Suprapubic skin (tissue), 4 donors: ENCODE measurements at places on chromosomes 13 and 19. TPM values are rescaled to one million over a fixed set of nuclear protein-coding genes. Genes with fewer than 3 reads are reported as not detected.

GRCh38 chr19:33193865-33194362, at the start of gene LRP3:
Gene LRP3 (plus strand): TSS chr19:33194330. CDS start chr19:33194786, 456 bp downstream.
- DNase-seq, result no peak
- peak within 1 kb of the TSS; percentile 4 for H3K27ac ChIP-seq
- peak within 1 kb of the TSS; percentile 82 for H3K4me3 ChIP-seq
- H3K4me1 ChIP-seq, result peaks cover 11% of the 10 kb centered on the region
- no peaks in the 10 kb centered on the region for H3K36me3 ChIP-seq

DNA sequence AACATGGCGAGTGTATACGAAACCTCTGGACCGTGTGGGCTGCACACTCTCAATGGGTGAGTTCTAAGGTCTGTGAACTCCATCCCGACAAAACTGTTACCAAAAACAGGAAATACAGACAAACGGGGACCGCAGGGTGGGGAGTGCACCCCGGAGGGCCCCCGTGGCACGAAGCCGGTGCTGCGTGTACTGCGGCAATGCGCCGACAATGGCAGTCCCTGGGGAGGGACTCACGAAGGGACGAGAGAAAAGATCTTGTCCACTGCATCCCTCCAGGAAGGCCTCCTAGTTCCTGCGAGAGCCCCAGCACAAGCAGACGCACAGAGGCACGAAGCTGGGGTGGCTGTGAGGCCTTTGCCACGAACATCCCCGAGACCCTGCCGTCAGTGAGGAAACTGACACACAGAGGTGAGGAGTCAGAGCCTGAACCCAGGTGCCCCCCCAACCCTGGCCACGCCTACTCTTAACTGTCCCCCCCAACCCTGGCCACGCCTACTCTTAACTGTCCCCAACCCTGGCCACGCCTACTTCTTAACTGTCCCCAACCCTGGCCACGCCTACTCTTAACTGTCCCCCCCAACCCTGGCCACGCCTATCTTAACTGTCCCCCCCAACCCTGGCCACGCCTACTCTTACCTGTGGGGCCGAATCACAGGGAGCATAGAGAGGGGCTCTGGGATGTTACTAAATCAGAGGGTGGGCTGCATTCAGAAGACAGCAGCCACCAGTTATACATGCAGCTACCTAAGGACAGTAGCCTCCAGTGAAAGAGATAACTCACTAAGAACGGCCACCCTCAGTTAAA, 4.2 kb downstream of the MED16 start:
- no peak for DNase-seq
- H3K4me3 ChIP-seq, result no peak overlapping the region
- no peak overlapping the region for H3K27ac ChIP-seq
- no peaks in the 10 kb centered on the region for H3K27me3 ChIP-seq
- H3K36me3 ChIP-seq, result peaks cover 60% of the 10 kb centered on the region
- peaks cover 19% of the 10 kb centered on the region for H3K4me1 ChIP-seq

- no peak overlapping the region for H3K27ac ChIP-seq
- H3K27me3 ChIP-seq, result no peaks in the 10 kb centered on the region
- H3K4me1 ChIP-seq, result peaks cover 6% of the 10 kb centered on the region
Measured at GRCh38 chr13:19984430-19985218, 26.1 kb downstream of the ZMYM2 start.

DNA sequence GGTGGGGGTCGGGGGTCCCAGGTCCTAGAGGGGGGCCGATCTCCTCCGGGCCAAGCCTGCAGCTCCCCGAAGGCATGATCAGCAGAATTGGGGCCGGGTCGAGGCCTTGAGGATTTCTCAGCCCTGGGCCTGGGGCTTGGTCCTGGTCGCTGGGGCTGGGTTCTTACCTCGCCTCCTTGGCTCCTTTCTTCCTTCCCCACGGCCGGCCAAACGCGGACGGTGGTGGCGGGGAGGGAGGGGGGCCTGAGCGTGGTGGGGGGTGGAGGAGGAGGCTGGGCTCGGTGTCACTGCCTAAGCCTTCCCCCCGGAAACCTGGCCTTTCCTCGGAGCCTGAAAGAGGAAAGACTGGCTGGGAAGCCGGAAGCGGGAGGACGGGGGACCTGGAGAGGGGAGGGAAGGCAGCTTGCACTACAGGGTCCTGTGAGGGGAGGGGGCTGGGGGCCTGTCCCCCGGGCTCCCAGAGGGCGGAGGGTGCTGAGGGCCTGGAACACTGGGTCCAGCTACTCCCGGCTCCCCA, at the start of gene ZNF579:
ZNF579 (minus strand) TSS at position 221 of the 517 bp plus-strand sequence. CDS start 1,209 bp downstream, outside the sequence.
- peaks cover 23% of the 10 kb centered on the region for H3K36me3 ChIP-seq
- peak within 1 kb of the TSS; percentile 71 for H3K27ac ChIP-seq
- H3K4me3 ChIP-seq, result peak within 1 kb of the TSS; percentile 70
- H3K27me3 ChIP-seq, result peaks cover under 1% of the 10 kb centered on the region

DNA sequence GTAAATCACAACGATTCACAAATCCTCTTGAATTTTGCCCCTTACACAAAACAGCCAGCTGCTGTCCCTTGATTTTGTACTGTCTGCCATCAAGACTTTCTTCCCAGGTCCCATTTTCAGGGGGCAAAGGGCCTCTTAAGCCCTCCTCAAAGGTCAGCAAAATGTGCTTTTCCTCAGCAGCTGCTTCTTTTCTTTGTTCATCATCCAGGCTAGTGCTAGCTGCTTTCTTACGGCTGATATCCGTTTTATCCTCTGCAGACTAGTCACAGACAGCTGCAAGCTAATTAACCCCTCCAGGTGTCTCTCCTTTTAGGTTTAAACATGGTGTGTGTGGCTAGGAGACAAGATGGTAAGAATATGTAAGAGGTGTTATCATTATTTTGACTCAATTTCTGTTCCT, 90.9 kb downstream of the NALCN start:
- H3K4me1 ChIP-seq, result no peaks in the 10 kb centered on the region
- no peaks in the 10 kb centered on the region for H3K36me3 ChIP-seq
- H3K27me3 ChIP-seq, result no peaks in the 10 kb centered on the region
- H3K27ac ChIP-seq, result no peak overlapping the region
- H3K4me3 ChIP-seq, result no peak overlapping the region

GRCh38 chr19:34484328-34484727, 2.8 kb downstream of the WTIP start:
- H3K27me3 ChIP-seq, result peaks cover 3% of the 10 kb centered on the region
- H3K36me3 ChIP-seq, result no peaks in the 10 kb centered on the region
- DNase-seq, result no peak

DNA sequence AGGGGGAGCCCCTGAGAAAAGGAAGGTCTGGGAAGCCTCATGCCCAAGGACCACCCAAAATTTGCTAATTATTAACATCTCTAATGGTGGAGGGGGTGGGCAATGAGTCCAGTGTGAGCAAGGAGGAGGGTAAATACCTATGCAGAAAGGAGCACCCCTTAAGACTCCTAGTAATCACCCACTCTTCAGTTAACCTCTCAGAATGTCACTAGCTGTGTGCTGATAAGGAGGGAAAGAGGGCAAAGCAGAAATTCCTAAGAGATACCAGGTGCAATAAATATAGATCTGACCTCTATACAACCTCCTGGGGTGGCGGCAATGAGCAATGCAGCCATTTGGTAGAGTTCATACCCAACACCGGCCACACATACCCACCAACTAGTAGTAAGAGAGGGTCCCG, 12.7 kb upstream of the DPY19L3 start:
- no peak overlapping the region for H3K27ac ChIP-seq
- no peaks in the 10 kb centered on the region for H3K4me1 ChIP-seq
- H3K27me3 ChIP-seq, result no peaks in the 10 kb centered on the region
- no peak for DNase-seq
- peaks cover 6% of the 10 kb centered on the region for H3K36me3 ChIP-seq
- H3K4me3 ChIP-seq, result no peak overlapping the region

GRCh38 chr19:22144394-22144793, 52.4 kb downstream of the ZNF676 start:
- H3K4me3 ChIP-seq, result no peak overlapping the region
- H3K36me3 ChIP-seq, result no peaks in the 10 kb centered on the region
- H3K4me1 ChIP-seq, result no peaks in the 10 kb centered on the region
- no peaks in the 10 kb centered on the region for H3K27me3 ChIP-seq

- H3K36me3 ChIP-seq, result no peaks in the 10 kb centered on the region
- no peak for DNase-seq
- H3K4me3 ChIP-seq, result peak overlapping the region; percentile 82
- peak overlapping the region; percentile 83 for H3K27ac ChIP-seq
- no peaks in the 10 kb centered on the region for H3K27me3 ChIP-seq
- peaks cover 47% of the 10 kb centered on the region for H3K4me1 ChIP-seq
Measured at GRCh38 chr19:17246681-17247425, 1.1 kb upstream of the NR2F6 start.

GRCh38 chr19:45280471-45280961, 29.4 kb downstream of the MARK4 start:
- no peaks in the 10 kb centered on the region for H3K27me3 ChIP-seq
- H3K4me1 ChIP-seq, result no peaks in the 10 kb centered on the region
- no peak for DNase-seq
- H3K27ac ChIP-seq, result no peak overlapping the region
- no peak overlapping the region for H3K4me3 ChIP-seq

GRCh38 chr13:113080361-113080831, 25.2 kb upstream of the F7 start:
- H3K27me3 ChIP-seq, result no peaks in the 10 kb centered on the region
- peaks cover 11% of the 10 kb centered on the region for H3K4me1 ChIP-seq
- H3K36me3 ChIP-seq, result peaks cover 37% of the 10 kb centered on the region
- no peak overlapping the region for H3K4me3 ChIP-seq

- H3K4me3 ChIP-seq, result no peak overlapping the region
- H3K4me1 ChIP-seq, result no peaks in the 10 kb centered on the region
- peaks cover 6% of the 10 kb centered on the region for H3K27me3 ChIP-seq
- H3K27ac ChIP-seq, result no peak overlapping the region
- DNase-seq, result no peak
Measured at GRCh38 chr13:53778937-53779336, 750.3 kb downstream of the OLFM4 start.

- no peak overlapping the region for H3K4me3 ChIP-seq
- H3K36me3 ChIP-seq, result no peaks in the 10 kb centered on the region
- no peaks in the 10 kb centered on the region for H3K27me3 ChIP-seq
Measured at GRCh38 chr19:42568006-42568405, 26.7 kb downstream of the CEACAM8 start.

DNA sequence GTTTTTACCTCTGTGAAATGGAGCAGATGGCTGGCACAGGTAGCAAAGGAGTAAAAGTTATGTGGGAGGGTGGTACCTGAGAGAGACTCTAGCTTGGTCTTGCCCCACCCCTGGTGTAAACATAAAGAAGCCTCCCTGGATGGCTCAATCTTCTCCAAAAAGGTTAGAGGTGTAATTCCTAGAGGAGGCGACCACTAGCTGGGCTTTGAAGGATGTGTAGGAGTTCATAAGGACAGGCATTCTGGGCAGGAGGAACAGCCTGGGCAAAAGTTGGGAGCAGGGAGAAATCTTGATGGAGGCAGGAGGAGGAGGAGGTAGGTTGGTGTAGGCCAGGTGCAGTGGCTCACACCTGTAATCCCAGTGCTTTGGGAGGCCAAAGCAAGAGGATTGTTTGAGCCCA, 7.8 kb upstream of the ICAM4 start:
- no peak overlapping the region for H3K27ac ChIP-seq
- DNase-seq, result no peak
- peaks cover 6% of the 10 kb centered on the region for H3K4me1 ChIP-seq
- peaks cover 28% of the 10 kb centered on the region for H3K36me3 ChIP-seq
- no peak overlapping the region for H3K4me3 ChIP-seq

DNA sequence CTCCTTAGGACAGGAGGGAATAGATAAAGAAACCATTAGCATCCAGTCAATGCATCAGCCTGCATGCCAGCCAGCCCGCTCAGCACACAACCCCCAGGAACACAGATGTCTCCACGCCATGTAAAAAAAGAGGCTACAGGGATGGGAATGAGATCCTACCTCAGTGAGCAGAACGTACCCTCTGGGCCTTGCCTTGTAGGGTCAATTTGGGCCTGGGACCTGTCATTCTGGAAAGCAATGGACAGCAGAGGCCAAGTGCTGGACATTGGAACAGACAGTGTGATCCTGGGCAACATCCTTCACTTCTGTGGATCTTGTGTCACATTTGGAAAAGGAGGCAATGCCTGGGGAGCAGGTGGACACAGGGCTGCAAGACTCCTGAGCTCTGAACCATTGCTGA, 26.0 kb downstream of the VSTM2B start:
- no peaks in the 10 kb centered on the region for H3K36me3 ChIP-seq
- no peak for DNase-seq
- no peak overlapping the region for H3K27ac ChIP-seq
- no peak overlapping the region for H3K4me3 ChIP-seq

DNA sequence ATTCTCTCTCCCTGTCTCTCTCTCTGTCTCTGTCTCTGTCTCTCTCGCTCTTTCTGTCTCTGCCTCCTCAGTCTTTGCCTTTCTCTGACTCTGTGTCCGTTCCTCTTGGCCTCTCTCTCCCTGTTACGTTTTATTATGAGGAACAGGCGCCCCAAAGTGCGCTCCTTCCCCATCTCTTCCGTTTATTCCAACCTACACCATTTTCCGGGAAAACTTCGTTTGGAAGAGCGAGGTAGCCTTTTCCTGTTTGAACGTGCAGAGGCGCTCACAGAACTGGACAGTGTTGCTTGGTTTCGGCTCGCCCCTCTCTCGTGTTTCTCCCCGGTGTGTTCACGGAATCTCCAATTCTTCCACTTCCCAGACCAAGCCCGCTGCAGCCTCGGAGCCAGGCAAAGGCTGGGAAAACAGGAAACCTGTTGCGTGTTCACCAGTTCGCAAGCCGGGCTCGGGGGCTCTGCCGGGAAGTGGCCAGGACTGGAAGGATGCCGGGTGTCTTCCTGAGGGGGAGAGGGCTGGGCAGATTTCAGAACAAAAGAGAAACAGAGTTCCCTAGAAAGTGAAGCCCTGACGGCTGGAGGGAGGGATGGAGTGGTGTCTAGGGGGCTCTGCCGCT, 605 bp downstream of the TMEM255B start:
- H3K4me3 ChIP-seq, result peak overlapping the region; percentile 80
- peak overlapping the region; percentile 82 for H3K27ac ChIP-seq
- no peak for DNase-seq
- H3K36me3 ChIP-seq, result no peaks in the 10 kb centered on the region
- peaks cover 20% of the 10 kb centered on the region for H3K27me3 ChIP-seq

GRCh38 chr13:45141369-45141768, 21.1 kb downstream of the GTF2F2 start:
- DNase-seq, result no peak
- H3K36me3 ChIP-seq, result peaks cover 9% of the 10 kb centered on the region
- H3K4me3 ChIP-seq, result no peak overlapping the region
- H3K4me1 ChIP-seq, result peaks cover 27% of the 10 kb centered on the region
- H3K27me3 ChIP-seq, result no peaks in the 10 kb centered on the region

OLFM4 gene
- total RNA-seq, result not detected

PSG1 gene
- total RNA-seq, result not detected

LILRA5 gene
- not detected for total RNA-seq

NXNL1 gene
- total RNA-seq, result not detected

CNFN gene
- total RNA-seq, result 364 TPM

SACS gene
- 17.9 TPM for total RNA-seq
